ENCODE measurements at places on chromosomes 6 and 20.

DNA sequence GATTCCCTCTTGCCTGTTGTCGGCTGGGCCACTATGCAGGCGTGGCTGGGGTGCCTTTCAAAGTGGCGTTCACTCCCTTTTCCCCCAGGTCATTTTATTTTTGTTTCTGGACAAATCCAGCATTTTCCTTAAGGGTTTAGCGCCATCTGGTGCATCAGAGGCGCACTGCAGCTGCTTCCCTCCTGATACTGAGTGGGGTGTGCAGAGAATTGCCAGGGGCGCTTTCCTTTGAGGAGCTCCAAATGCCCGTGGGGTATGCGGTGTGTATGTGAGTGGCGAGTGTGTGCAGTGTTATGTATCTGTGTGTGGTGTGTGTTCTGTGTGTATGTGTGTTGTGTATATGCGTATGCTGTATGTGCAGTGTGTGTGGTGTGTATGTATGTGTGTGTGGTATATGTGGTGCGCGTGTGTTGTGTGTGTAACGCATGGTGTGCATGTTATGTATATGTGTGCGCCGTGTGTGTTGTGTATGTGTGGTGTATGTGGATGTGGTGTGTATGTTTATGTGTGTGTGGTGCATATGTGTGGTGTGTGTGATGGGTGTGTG lies 100.1 kb upstream of the AGPAT4 start:
- DNase-seq: peak; percentile 64

GRCh38 chr6:139825935-139826374 lies 451.5 kb upstream of the CITED2 start:
- DNase-seq: no peak

DNA sequence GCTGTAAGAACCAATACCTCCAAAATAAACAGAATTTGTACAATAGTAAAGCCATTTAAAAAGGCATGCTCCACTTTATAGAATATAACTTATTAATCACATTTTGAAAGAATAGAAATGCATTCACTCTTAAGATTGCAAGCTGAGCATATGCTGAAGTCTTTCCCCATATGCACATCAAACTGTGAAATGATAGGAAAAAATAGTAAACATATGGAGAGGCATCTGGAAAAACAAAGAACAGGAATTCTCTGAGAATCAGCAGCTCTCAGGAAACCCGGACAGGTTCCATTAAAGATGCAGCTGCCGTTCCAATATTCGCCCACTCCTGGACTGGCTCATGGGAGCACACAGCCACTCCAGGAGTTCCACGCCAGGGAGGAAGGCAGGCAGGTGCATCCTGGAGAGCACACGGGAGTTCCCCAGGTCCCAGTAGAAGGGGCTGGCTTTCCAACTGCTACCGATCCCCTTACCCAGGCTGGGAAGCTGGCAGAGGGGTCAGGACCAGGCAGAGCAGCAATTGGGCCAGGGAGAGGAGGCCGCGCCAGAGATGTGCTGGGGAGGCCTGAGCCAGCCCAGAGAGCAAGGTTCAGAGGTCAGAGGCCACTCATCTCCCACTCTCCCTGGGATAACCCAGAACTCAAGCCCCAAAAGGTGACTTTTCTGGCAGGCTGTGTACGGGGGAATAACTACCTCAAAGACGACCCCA lies 111.1 kb downstream of the DLL1 start:
- no peak for DNase-seq

- DNase-seq: no peak
Observed at GRCh38 chr6:167906899-167907298, 80.2 kb downstream of the AFDN start.

DNA sequence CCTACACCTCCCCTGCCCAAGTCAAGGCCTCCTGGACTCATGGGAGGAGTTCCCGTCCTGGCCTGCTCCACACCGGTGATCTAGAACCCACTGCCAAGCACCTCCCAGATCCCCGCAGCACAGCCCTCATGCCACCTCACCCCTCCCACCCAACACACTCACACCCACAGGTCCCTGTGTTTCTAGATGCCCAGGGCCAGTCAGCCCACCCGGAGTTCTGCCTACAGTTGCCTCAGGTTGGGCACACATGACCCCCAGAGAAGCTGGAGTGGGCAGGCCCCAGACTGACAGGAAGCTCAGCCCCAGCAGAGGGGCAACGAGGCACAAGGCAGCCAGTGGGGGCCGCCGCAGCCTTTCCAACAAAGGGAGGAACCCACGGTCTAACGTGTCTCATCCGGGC lies 29.6 kb downstream of the RRBP1 start:
- DNase-seq: no peak

DNA sequence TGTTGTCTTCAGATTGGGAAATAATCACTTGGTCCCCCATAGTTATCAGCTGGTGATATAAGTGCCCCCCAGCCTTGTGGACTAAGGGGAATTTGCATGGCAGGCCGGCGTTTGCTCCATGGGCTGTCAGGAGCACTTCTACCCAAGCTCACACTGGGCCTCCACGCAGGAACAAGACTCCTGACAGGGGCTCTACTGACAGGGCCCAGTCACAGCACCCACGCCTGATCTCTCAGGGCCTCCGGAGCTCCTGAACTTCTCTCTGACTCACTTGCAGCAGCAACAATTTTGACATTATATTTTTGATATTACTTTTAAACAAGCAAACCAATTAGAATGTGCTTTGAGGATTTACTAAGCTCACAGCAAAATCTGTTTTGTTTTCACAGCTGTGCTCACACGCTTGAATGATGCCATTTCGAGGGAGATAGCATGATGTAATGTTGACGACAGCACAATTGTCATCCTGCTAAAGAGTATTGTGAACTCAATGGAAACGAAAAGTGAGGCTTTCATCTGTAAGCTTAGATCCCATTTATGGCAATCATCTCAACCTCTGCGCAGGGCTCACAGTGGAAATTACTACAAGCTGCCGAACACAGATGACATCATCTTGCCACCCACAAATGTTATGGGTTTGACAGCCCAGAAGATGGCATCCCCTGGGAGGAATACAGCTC lies 28.7 kb upstream of the TXNDC5 start:
- no peak for DNase-seq

DNA sequence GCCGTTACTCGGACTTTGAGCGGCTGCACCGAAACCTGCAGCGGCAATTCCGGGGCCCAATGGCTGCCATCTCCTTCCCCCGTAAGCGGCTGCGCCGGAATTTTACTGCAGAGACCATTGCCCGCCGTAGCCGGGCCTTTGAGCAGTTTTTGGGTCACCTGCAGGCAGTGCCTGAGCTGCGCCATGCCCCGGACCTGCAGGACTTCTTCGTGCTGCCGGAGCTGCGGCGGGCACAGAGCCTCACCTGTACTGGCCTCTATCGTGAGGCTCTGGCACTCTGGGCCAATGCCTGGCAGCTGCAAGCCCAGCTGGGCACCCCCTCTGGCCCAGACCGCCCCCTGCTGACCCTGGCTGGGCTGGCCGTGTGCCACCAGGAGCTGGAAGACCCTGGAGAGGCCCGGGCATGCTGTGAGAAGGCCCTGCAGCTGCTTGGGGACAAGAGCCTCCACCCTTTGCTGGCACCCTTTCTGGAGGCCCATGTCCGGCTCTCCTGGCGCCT lies 7.2 kb downstream of the SNX21 start:
- no peak for DNase-seq

- DNase-seq: peak; percentile 47
Observed at GRCh38 chr6:16514249-16514648, 247.0 kb downstream of the ATXN1 start.

GRCh38 chr20:1741309-1742048 lies 83.9 kb upstream of the SIRPG start:
- DNase-seq: peak; percentile 46

DNA sequence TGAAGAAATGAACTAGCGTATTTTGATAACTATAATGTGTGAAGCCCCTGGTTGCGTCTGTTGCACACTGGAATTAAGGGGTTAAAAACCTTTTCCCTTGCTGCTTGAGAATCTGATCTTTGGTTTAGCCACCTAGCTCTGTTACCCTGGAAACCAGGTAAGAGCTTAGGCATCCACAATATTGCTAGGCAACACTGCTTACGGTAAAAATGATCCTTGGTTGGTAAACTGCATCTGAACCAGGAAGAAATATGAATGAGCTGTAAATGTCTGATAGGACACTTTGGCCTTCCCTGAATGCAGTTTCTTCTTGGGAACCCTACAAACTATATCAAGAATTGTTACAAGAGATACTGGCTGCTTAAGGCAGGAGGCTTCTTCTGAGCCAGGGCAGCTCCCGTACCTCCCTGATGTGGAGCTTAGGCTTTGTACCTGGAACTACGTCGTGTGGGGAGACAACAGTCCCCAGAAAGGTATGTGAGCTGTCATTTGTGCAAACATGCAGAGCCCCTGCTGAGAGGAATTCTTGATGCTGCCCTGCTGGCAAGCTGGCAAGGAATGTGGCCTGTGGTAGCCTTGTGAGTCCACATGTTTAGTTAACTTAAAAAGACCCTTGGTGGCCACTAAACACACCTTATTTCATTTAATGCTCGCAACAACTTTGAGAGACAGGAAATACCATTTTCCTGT lies 18.4 kb downstream of the UBE3D start:
- DNase-seq: no peak

GRCh38 chr20:59160389-59161115 lies 3.1 kb upstream of the ZNF831 start:
- DNase-seq: no peak

DNA sequence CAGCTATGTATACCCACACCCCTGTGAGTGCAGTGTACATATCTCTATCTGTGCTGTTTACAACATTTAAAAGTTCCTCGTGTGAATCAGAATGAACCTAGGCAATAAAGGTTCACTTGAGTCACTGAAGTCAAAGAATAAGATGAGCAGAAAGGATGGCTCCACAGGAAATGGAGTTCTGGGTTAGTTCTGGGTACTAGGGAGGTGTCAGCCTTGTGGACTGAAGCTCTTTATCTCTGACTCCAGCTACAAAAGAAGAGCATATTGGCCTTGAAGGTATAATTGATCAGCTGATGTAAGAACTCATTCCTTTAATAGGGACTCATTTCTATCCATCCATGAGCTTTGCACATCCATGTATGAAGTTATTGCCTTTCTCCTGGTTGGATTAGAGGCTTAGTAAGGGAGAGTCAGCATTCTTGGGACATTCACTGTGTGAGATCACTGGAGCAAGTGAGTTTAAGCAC lies 73.9 kb upstream of the BACH2 start:
- DNase-seq: no peak

DNA sequence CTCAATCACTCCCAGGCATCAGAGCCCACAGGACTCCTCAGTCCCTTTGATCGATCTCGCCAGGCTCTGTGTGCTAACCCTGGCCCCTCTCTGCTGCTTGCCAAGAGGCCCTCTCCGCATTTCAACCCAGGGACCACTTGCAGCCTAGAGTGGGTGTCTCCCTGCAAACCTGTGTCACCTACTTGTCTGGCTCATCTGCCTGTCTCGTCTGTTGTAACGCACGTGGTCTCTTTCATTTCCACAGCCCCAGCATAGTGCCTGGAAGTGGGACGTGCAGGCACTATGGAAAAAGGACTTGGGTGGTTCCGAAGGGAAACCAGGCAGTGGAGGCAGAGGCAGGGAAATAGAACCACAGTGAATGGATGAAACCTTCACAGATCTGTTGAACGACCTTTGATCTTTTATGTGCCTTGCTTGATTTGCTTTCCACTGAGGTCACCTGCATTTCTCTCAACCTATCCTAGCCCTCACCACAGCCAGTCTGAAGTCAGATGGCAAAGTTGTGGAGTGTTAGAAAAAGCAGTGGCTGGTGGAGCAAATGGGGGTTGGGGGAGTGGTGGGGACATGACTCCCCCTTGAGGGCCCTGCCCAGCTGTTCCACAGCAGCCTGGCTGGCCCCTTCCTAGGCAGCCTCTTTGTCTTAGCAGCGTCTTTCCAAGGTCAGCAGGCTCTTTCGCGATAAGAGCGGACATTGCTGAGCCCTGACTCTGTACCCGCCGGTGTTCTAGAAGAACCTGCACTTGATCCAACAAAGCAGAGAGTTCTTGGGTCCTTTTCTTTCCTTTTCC lies 55.8 kb upstream of the TAGAP start:
- DNase-seq: no peak

DNA sequence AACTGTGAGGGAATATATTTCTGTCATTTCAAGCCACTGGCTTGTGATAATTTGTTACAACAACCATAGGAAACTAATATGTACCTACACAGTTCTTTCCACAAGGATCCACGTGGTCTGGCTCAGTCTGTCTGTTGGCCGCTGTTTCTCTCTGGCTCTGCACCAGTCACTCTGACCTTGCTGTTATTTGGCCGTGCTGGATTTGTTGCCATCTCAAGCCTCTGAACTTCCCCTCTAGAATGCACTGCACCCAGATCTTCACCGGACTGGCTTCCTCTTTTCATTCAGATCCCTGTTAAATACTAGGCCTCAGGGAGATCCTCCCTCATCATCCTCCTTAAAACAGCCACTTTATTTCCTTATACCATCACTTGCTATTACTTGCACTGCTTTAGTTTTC lies 446.8 kb downstream of the TFAP2B start:
- DNase-seq: no peak

GRCh38 chr6:47238456-47238995 lies 71.2 kb downstream of the TNFRSF21 start:
- DNase-seq: no peak

DNA sequence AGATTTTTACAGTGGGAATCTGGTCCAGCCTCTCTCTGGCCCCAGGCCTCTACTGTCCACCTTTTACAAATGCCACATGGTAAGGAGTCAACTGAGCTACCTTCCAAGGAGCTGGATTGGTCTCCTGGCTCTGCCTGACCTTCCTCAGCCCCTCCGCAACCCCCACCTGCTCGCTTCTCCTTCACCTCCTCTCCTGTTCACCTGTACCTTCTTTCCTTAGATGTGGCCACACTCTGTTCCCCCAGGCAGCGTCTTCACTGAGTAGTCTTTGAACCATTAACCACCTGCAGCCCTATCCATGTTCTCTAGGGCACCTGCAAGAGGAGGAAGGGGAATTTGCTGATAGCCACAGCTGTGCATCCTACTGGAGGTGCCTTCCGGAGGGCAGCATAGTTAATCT lies 55.3 kb upstream of the DDR1 start:
- DNase-seq: no peak

GRCh38 chr20:36447101-36447500 lies 94.2 kb upstream of the MYL9 start:
- no peak for DNase-seq

GRCh38 chr6:6351511-6352025 lies 31.1 kb upstream of the F13A1 start:
- no peak for DNase-seq

DNA sequence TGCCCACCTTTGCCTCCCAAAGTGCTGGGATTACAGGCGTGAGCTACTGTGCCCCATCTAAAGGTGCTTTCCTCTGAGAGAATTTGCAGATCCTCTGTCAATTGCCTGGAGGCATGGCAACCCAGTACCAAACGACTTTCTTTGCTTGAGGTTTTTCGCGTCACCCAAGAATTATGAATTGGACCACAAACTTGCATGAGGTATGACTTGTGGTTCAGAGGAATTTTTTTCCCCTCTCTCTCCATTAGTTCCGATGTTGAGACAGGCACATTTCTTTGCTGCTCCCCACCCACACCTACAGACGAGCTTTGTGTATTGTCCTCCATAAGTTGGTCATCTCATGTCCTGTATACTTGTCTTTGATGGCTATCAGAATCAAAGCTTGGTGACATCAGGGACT lies 11.8 kb upstream of the SCAF8 start:
- no peak for DNase-seq

- DNase-seq: no peak
Observed at GRCh38 chr6:158284007-158284875, 28.0 kb upstream of the TULP4 start.

Data from GM20000 (cell line).